ENCODE measurements at places on chromosomes 11 and 22. TPM values are rescaled to one million over a fixed set of nuclear protein-coding genes. Genes with fewer than 3 reads are reported as not detected.

GRCh38 chr11:42502151-42502550 is 809.6 kb upstream of the API5 start:
- no peak for DNase-seq

DNA sequence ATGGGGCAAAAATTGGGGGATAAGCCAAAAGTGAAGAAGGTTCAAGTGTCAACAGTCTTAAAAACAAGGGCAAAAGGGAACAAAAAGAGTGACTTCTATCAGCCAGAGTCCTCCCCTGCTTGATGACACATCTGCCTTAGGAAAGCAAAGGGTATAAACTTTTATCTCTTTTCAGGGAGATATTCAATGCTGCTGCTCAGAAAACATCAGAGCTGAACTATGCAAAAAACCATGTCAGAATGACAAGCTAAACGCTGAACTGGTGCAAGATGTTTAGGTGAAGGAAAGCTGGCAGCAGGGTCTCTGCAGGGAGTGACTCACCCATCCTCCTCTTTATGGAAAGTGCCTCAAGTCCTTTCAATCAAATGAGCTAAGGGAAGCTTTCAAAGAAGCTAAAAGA is 24.7 kb downstream of the ALG9 start:
- no peak for DNase-seq

GRCh38 chr11:111699579-111700156 is 66.5 kb downstream of the PPP2R1B start:
- DNase-seq, result no peak

DNA sequence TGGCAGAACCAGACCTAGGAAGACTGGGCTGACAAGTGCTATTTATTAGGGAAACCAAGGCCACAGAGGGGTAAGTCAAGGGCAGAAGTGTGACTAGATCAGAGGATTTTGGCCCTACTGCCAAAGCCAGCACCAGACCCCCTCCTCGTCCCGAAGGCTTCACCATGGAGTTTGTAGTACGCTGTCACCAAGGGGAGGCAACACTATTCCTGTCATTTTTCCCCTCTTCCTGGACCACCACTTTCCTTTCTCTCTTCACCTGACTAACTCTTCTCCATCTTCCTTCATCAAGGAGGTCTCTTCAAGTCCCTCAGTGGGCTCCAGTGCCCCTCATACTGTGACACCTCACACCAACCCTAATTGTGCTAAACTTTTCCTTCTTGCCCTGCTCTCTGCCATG is 34.9 kb downstream of the MN1 start:
- no peak for DNase-seq

- DNase-seq, result no peak
These were observed 54.1 kb downstream of the SHANK2 start for GRCh38 chr11:71198141-71198822.

DNA sequence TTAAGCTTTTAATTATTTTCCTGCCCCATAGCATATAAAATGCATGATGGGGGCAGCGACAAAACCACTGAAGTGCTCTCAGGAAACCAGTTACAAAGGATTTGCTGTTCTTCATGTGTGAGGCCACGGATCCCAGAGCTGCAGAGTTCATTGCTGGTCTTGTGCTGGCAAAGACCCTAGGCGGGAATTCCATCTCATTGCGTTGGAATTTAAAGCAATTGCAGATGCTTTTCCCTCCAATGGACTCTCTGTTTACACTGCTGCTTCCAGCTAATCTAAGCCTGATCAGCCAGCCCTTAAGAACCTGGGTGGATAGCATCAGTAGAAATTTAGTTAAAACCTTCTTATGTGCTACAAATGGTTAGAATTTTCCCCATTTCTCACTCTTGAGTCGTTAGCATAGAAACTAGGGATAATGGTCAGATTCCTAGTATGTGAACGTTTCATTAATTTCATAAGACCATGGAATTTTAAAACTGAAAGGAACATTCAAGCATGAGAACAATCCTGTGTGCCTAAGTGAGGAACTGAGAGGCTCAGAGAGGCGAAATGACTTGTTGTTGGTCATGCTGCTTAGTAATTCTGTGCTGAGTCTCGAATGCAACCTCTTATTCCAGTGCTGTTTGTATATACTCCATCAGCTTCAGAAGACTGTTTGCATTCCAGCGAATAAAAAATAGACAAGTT is 36.1 kb upstream of the ADSL start:
- peak; percentile 20 for DNase-seq

DNA sequence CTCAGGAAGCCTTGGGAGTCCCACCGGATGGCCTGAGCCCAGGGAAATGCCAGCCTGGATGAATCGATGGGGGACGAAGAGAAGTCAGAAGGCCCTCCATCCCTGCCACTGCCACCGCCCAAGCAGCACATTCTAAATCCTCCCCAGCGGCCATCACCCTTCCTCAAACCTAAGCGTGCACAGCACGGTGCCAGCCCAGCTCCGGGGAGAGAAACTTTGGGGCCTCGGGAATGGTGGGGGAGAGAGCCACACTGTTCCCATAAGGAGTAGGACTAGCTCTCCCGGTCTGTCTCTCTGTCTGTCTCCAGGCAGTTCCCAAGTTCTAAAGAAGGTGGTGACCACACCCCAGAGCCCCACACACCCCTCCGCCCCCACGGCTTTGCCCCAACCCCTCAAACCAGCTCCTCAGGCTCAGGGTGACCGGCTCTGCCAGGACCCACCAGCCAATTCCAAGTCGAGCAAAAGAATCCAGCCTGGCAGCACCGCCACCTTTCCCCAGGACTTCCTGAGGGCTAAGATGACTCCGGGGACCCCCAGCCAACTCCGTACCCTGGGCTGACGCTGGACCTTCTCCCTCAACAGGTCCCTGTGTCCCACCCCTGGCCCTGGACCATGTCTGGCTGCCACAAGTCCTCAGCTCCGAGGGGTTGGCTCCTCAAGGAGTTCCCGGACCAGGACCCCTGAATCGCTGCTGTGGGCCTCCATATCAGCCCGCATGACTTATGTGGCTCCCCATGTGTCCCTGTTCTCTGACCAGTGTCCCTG is 2.7 kb downstream of the AHNAK start:
- DNase-seq, result no peak

GRCh38 chr11:44862558-44863101 is 88.1 kb downstream of the TP53I11 start:
- peak; percentile 9 for DNase-seq

GRCh38 chr22:38355275-38355674 is 38.0 kb upstream of the CSNK1E start:
- DNase-seq, result no peak

GRCh38 chr22:45240810-45241631 is at the start of gene KIAA0930:
Gene KIAA0930, minus strand, starts transcription at chr22:45240894. Its CDS starts 191 bp downstream, at chr22:45240703.
- peak; percentile 41 for DNase-seq

- no peak for DNase-seq
These were observed 12.9 kb downstream of the KIAA0930 start for GRCh38 chr22:45227645-45228400.

DNA sequence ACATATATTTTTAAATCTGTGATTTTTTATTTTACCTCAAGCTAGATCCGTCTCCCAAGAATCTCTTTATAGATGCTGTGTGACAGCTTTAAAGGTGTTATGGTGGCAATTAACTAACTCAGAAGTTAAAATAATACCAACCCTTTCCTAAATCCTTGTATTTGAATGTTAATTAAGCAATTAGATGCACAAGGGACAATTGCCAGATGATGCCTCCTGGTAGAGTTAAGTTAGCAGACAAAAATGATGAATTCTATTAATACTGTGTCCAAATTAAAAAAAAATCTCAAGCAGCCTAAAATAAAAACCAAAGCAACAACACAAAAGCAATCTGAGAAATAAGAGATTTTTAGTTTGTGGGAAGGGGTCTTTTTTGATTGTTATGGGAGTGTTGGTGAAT is 78.9 kb downstream of the FANCF start:
- DNase-seq, result no peak

- DNase-seq, result no peak
These were observed 39.6 kb downstream of the TSPAN18 start for GRCh38 chr11:44766112-44766971.

DNA sequence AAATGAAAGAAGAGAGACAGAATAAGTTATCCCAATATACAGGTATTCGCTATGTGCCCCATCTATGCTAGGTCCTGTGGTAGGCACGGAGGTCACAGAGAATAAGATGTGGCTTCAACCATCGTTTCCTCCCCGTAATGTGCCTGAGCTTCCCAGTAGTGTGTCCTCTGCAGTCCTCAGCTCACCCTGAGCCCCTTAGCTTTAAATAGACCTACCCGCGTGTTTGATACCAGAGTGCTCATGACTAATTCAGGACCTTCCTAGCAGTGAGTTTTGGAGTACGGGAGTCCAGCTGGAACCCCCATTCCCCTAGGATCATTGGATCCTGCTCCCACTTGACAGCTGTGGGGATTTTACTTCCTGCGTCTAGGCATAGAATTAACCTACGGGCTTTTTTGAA is 37.5 kb upstream of the SYN3 start:
- no peak for DNase-seq

GRCh38 chr11:824942-825341 is 2.8 kb upstream of the CRACR2B start:
- no peak for DNase-seq

- DNase-seq, result no peak
These were observed 11.6 kb downstream of the OR51B4 start for GRCh38 chr11:5290106-5290505.

- no peak for DNase-seq
These were observed 45.7 kb upstream of the NAV2 start for GRCh38 chr11:19666951-19667350.

DNA sequence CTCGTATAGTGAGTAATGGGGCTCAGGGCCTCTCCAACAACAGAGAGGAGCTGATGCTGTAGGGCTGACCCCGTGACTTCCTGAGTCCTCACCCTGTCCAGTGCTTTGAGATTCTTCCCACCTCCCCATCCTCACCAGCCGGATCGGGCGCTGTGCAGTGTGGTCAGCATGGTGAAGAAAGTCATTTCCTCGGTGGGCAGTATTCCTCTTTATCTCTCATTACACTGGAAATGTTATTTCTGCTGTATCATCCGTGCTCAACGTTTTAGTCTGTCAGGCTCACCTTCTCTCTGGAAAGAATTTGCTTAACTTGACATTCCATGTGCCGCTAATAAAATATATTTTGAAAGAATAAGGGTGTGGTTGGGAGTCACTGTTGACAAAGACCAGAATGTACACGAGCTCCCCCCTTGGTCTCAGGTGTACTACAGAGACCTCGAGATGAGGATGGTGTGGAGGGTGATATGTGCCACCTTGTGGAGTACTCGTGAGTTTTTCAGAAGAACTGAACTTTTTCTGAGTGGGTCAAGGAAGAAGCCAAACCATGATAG is 25.7 kb upstream of the SCGB1A1 start:
- DNase-seq, result peak; percentile 43

DNA sequence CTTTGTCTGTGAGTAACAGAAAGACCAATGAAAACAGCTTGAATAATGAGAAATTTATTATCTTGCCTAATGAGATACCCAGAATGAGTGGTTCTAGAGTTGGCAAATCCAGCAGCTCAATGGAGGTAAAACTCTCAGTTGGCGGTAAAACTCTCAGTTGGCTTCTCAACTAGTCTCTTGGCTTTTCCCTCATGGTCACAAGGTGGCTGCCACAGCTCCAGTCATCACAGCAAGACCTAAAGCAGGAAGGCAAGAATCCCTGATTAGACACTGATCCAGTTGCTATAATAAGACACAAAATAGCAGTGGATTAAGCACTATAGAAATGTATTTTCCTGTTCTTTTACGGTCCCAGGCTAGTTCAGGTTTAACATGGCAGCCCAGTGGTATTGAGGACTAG is 37.5 kb upstream of the TSPAN18 start:
- no peak for DNase-seq

DNA sequence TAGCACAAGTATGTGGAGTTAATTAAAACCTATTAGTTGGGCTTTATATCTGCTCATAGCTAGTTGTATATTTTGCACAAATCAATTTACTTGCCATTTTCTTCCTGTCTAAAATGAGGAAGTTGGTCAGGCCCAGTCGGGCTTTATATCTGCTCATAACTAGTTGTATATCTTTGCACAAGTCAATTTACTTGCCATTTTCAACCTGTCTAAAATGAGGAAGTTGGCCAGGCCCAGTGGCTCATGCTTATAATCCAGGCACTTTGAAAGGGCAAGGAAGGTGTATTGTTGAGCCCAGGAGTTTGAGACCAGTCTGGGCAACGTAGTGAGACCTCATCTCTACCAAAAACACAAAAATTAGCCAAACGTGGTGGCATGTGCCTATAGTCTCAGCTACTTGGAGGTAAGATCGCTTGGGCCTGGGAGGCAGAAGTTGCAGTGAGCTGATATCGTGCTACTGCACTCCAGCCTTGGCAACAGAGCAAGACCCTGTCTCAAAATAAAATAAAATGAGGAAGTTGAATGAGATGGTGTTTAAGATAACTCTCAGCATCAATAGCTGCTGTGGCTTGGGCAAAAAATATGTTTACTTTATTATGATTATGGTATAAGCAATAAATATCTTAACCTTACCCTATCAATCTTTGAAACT is 1558.6 kb upstream of the RAG2 start:
- no peak for DNase-seq

- no peak for DNase-seq
These were observed 406.7 kb downstream of the TBC1D22A start for GRCh38 chr22:47168900-47169800.

- DNase-seq, result peak; percentile 82
These were observed 21.7 kb upstream of the TNRC6B start for GRCh38 chr22:40156001-40156516.

DNA sequence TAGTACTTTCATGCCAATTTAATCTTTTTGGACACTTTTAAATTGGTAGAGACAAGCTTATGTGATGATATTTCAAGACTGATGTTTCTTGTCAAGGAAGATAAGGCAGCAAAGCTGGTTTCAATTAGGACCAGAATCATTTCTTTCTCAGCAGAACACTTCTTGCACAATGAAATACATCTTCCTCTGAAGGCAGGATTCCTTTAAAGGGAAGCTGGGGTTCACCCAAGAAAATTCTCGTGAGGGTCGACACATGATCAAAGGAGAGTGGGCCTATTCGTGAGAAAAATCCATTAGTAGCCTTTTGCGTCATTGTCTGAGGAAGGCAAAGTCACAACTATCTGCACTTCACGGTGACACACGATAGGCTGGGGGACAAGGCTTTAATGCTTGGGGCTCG is 17.6 kb downstream of the TTC12 start:
- no peak for DNase-seq

DNA sequence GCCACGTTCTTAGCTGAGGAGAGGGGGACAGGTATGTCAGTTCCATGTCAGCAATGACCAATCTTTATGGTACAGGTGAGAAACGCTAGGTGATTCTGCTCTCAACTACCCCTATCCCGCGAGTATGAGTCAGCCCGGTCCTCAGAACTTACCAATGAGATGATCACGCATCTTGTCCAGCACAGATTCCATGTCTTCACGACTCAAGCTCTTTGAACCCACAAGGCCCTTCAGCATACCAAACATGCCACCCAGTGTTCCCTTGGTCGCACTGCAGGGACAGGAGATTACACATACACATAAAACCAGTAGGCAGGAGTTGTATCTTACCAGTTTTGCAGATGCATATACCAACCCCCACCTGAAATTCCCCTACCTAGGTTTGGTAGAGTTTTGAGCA is 2.9 kb downstream of the SRPRA start:
- no peak for DNase-seq

Gene CHST1
- 0.33 TPM for total RNA-seq

Gene MS4A1
- not detected for total RNA-seq

Gene APOL2
- total RNA-seq, result 16.8 TPM

Gene CADM1
- total RNA-seq, result 19.3 TPM

Gene TTC28
- 2.4 TPM for total RNA-seq

Gene GRM5
- total RNA-seq, result under 0.01 TPM

Gene C11orf91
- not detected for total RNA-seq

Gene GLB1L2
- total RNA-seq, result 4.1 TPM

Gene GLB1L3
- total RNA-seq, result 0.50 TPM

Gene SYT8
- total RNA-seq, result 65.5 TPM

Gene CDC42BPG
- 10.5 TPM for total RNA-seq

Gene SAA1
- total RNA-seq, result 67.2 TPM

Gene NCAPD3
- 16.2 TPM for total RNA-seq

Gene DCDC1
- not detected for total RNA-seq

Gene KIF18A
- total RNA-seq, result 1.0 TPM

Gene IGF2
- total RNA-seq, result not detected

Gene IL10RA
- not detected for total RNA-seq
